ENCODE measurements at places on chromosomes 4 and X.
A peak's percentile ranks its signal among the peaks of the same experiment; 100 is the strongest.

GRCh38 chr4:38163216-38164006 lies 203.2 kb downstream of the PTTG2 start:
- no peak for DNase-seq

GRCh38 chrX:40189637-40190036 lies 91.9 kb upstream of the BCOR start:
- DNase-seq, result no peak

DNA sequence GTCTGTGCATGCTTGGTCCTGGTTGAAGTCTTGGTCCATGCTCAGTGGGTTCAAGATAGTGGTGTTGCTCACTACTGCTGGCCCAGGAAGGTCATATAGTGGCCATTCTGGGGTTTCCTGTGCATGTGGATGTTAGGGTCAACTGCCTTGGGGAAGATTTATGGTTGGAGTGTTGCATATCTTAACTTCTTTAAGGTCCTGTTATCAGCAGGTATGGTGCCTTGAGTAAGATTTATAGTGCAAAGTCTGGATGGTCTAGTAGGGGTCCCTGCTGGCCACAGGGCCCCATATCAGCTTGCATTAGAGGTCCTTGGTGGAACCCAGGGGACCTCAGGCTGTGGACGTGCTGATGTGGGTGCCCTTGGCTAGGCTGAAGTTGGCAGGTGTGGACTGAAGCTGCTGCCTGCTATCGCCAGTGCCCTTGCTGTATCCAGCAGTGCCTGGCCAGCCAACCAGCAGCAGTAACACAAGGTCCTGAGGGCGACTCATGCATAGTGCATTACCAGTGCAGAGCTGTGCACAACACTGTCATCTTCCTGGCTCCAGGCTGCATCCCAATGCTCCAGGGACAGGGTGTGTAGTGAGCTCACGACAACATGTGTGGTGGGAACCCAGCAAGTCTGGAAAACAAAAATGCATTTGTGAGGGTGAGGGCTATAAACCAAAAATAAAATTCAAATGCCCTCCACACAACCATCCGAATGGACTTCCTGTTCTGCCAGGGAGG lies 61.0 kb downstream of the BEX3 start:
- no peak for DNase-seq

GRCh38 chrX:56233682-56234081 lies 1.5 kb downstream of the KLF8 start:
- peak; percentile 73 for DNase-seq

DNA sequence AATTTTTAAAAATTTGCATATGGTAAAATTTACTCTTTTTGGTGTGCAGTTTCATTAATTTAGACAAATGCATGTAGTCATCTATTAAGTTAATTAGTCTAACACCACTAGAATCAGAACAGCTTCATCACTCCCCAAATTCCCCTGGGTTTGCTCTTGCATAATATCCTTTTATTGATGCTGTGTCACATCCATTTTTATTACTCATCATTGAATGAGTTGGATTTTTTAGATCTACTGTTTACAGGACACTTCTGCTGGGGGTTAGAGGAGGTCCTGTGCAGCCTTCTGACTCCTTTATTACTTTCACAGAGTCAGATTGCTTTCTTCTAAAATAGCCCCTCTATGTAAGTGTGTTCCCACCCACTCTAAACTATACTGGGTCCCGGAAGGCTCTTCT lies 65.9 kb downstream of the MTHFD2L start:
- peak; percentile 18 for DNase-seq

- no peak for DNase-seq
Measured at GRCh38 chrX:107849747-107850421, 24.2 kb downstream of the MID2 start.

- DNase-seq, result no peak
Measured at GRCh38 chr4:41211951-41212615, 2.3 kb downstream of the APBB2 start.

DNA sequence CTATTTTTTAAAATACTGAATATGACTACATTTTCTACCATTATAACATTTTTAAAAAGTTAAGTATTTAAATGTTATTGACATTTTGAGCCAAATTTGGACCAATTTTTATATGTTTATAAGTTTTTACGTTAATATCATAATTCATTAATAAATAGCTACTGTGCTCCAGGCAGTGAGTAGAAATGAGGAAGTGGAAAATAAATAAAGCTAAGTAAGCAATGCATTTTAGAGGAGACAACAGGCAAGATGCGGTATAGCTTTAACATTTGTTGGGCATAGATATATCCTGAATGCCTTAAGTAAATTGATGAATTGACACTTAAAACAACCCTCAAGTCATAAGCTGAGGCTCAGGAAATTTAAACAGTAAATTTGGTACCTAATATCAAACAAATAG lies 474.8 kb downstream of the PCDH10 start:
- no peak for DNase-seq

DNA sequence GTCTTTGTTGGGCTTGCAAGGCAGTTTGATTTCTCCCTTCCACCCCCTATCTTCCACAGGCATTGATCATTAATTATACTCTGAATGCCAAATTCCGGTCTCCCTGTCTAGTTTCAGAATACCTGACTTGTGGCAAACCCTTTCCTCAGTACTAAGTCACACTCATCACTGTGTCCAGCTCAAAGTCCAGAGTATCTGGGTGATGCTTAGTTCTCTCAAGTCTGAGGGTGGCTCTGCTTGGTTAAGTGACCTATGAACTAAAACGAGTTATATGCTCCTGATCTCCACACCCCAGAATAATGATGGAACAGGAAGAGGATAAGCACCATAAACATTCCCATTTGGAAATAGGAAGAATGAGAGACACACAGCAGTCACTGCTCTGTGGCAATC lies 6.5 kb downstream of the SMIM9 start:
- DNase-seq, result no peak

GRCh38 chr4:142777045-142777743 lies 68.9 kb downstream of the INPP4B start:
- DNase-seq, result no peak

DNA sequence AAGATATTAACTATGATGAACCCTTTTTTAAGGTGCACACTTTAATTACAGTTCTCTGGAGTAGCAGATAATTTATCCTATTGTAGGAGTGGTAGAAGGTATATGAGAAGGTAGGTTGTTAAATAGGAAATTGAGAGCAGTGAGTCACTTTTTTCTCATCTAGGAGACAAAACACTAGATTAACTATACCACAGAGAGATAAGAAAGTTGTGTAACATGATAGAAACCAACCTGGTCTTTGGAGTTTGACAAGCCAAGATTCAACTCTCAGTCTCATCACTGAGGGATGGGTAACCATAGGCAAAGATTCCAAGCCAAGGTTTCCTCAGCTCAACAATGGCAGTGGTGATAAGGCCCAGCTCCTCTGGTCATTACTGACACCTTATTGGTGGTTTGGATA lies 104.0 kb downstream of the MAD2L1 start:
- no peak for DNase-seq

DNA sequence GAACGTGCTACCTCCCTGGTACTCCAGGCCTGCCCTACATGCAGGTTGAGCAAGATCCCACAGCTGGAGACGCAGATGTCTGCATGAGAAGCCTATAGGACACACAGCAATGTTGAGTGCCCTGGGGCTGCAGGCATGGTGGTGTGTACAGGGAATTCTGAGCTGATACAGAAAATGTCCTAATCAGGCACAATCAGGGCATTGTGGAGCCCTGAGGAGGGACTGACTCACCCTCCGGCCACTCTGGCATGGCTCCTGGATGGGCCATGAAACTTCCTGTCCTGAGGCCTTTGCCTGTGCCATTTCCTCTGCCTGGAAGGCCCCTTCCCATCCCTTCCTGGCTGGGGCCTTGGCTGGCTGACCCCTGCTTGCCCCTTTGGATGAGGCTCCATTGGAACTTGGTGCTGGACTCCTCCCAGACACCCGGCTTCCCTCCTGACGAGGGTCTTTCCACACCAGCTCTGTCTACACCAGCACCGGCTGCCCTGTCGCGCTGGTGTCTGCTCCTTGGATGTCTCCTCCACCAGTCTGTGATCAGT lies 16.7 kb upstream of the AFAP1 start:
- no peak for DNase-seq

- DNase-seq, result no peak
Measured at GRCh38 chrX:23890933-23891332, 16.8 kb downstream of the APOO start.

DNA sequence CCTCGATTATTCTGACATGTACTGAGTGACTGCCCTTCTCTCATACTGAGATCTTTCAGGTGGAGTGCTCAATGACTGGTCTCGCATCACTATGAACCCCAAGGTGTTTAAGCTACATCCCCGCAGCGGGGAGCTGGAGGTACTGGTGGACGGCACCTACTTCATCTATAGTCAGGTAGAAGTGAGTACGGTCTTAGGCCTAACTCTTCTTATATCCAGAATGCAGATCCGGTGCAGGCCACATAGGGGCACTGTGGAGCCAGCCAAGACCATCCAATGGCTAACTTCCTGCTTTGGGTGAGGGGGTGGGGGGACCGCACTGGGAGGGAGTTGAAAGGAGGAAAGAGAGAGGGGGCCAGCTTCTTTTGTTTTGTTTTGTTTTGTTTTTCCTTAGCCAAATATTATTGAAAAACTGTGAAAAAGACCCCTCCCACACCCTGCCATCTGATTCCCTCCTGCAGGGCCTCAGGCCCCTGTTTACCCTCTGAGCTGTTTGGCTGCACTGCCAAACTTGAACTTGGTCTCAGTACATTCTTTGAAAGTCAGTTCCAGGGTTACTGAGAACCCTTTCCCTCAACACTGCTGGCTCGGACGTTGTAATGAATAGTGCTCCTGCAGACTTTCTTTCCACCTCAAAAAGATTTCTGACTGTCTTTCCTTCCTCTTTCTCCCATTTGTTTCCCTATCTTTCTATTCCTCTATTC lies 16.2 kb downstream of the AWAT2 start:
- DNase-seq, result peak; percentile 18

DNA sequence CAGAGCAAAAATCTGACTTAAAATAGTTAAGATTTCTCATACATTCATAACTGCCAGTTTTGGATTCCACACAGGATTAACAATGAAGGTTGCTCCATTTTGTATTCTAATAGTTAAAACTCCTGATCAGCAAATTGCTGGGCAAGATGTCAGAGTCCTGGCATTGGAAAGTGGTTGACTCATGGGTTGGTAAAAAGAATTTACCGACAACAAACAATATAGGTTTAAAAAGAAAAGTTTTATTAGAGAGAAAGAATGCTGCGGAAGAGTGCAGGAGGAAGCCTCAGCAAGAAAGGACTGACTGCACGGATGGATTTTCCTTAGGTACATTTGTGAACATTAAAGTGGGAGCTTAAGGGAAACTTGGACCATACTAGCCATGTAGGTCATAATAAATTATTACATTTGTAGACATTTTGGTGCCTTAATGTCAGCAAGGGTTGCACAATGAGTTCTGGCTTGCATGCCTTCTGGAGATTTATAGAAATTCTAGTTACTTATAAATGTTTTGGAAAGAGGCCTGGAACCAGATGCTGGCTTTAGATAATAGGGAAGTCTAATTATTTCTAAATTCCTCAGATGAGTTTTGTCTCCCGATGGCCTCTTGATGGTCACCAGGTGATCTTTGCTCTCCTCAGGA lies 25.4 kb upstream of the IL2 start:
- no peak for DNase-seq

DNA sequence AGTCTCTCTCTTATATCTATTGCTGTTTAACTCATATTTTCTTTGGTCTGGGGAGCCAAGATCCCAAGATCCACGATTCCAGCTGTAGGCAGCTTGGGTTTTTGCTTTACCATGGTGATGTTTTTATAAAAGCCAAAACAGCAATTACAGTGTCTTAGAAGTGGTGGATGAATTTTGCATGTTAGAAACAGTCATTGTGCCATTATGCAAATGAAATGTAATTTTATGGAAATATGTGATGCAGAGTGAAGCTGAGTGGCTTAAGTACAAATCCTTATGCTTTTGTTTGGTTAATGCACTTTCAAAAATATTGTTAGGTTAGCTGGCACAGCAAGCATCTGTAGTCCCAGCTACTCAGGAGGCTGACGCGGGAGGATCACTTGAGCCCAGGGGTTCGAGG lies 32.8 kb upstream of the PTTG2 start:
- DNase-seq, result no peak

DNA sequence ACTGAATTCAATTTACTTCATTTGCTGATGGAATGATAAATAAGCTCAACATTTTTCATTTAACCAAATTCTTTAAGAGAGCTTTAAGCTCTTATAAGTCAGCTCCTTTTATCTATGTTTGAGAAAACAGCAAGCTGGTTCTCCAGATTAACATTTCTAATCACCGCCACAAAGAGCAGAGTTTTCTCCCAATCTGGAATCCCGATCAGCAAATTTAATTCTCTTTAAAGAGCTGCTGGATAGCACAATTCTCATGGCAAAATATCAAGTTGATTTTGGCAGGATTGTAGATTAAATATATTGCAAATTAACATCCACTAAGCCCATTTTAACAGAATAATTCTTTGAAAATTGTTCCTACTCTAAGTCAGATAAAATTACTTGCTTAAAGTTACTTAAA lies 48.8 kb downstream of the RPS6KA3 start:
- DNase-seq, result peak; percentile 30

Data from brain (organoid and tissue), 16 donors.